ENCODE measurements at places on chromosomes 7 and 10. TPM values are rescaled to one million over a fixed set of nuclear protein-coding genes. Genes with fewer than 3 reads are reported as not detected.

- DNase-seq, result no peak
- H3K36me3 ChIP-seq, result no peaks in the 10 kb centered on the region
- no peaks in the 10 kb centered on the region for H3K27me3 ChIP-seq
- no peak overlapping the region for H3K27ac ChIP-seq
Observed at GRCh38 chr7:112951070-112951469, 135.6 kb downstream of the GPR85 start.

GRCh38 chr10:49761789-49762565, at the start of gene OGDHL:
Gene OGDHL, minus strand, starts transcription at chr10:49762323. Its CDS starts 3,731 bp downstream, at chr10:49758592.
- H3K27ac ChIP-seq, result no peak within 1 kb of the TSS
- DNase-seq, result peak; percentile 73
- no peaks in the 10 kb centered on the region for H3K4me1 ChIP-seq
- H3K36me3 ChIP-seq, result peaks cover 7% of the 10 kb centered on the region
- H3K27me3 ChIP-seq, result peaks cover 68% of the 10 kb centered on the region
- peak within 1 kb of the TSS; percentile 72 for H3K4me3 ChIP-seq

- H3K4me3 ChIP-seq, result no peak overlapping the region
- no peaks in the 10 kb centered on the region for H3K4me1 ChIP-seq
- H3K36me3 ChIP-seq, result no peaks in the 10 kb centered on the region
- no peak overlapping the region for H3K27ac ChIP-seq
- no peaks in the 10 kb centered on the region for H3K27me3 ChIP-seq
- no peak for DNase-seq
Observed at GRCh38 chr10:129330211-129330610, 136.8 kb upstream of the MGMT start.

Gene MGAM2
- total RNA-seq, result 124 TPM

DNA sequence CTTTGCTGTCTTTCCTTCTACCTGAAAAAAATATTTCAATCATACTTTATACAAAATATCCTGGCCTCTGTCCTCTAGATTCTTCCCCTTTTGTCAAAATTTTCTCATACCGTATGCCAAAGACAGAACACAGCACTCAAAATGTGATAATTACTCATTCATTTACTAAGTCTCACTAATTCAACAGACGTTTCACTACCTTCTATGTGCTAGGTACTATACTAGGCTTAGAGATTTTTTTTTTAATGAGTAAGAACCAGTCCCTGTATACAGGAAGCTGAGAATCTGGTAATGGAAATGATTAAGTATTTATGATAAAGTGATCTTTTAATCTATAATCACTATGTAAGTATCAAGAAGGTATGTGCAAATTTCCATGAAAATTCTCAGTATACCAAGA, 128.0 kb downstream of the ELAPOR2 start:
- no peak for DNase-seq
- H3K4me1 ChIP-seq, result no peaks in the 10 kb centered on the region
- H3K27me3 ChIP-seq, result peaks cover 12% of the 10 kb centered on the region
- H3K4me3 ChIP-seq, result no peak overlapping the region

GRCh38 chr7:3094701-3095445, 51.2 kb upstream of the CARD11 start:
- no peaks in the 10 kb centered on the region for H3K27me3 ChIP-seq
- H3K4me3 ChIP-seq, result no peak overlapping the region

GRCh38 chr7:82745117-82745516, 301.5 kb upstream of the CACNA2D1 start:
- DNase-seq, result no peak
- H3K27ac ChIP-seq, result no peak overlapping the region
- H3K36me3 ChIP-seq, result no peaks in the 10 kb centered on the region
- H3K4me3 ChIP-seq, result no peak overlapping the region

DNA sequence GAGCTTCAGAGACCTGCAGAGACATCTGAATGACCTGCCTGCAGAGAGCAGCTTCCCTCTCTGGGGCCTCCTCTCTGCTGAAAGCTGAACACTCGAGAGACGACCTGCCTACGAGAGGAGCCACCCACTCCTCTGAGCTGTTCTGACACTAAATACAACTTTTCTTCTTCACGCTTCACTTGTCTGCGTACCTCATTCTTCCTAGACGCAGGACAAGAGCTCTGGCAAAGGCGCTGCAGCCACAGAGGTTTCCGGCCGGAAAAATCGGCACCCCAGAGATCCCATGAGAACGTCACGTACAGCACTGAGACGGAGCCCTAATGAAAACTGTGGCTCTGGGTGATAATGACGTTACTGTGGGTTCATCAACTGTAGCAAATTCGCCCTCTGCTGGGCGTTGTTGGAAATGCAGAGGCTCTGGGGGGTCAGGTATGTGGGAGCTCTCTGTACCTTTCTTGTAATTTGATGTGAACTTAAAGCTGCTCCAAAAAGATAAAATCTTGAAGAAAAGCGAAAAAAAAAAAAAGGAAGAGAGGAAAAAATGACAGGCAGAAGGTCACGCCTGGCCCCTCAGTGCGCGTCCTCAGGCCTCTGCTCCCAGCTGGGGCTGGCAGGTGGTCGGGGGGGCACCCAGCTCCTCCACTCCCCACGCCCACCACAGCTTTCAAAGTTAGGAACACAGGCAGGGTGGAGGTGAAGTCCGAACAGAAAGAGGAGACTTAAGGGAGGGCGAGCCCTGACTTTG, 120.7 kb downstream of the DYNC2I1 start:
- no peak overlapping the region for H3K27ac ChIP-seq
- no peaks in the 10 kb centered on the region for H3K27me3 ChIP-seq
- peaks cover 6% of the 10 kb centered on the region for H3K36me3 ChIP-seq
- peaks cover 8% of the 10 kb centered on the region for H3K4me1 ChIP-seq

Gene TRIM50
- not detected for total RNA-seq

Gene PNLIP
- total RNA-seq, result not detected

GRCh38 chr10:114603948-114604347, 54.1 kb downstream of the ABLIM1 start:
- no peak overlapping the region for H3K27ac ChIP-seq
- no peaks in the 10 kb centered on the region for H3K27me3 ChIP-seq
- H3K36me3 ChIP-seq, result no peaks in the 10 kb centered on the region
- peaks cover 32% of the 10 kb centered on the region for H3K4me1 ChIP-seq

GRCh38 chr10:61964059-61964709, 62.7 kb downstream of the ARID5B start:
- no peaks in the 10 kb centered on the region for H3K27me3 ChIP-seq
- H3K4me3 ChIP-seq, result no peak overlapping the region
- no peaks in the 10 kb centered on the region for H3K36me3 ChIP-seq

- no peak overlapping the region for H3K4me3 ChIP-seq
- peaks cover 10% of the 10 kb centered on the region for H3K4me1 ChIP-seq
- no peak for DNase-seq
Observed at GRCh38 chr7:34886856-34887255, 150.4 kb downstream of the DPY19L1 start.

GRCh38 chr7:89927762-89928161, 226.5 kb upstream of the STEAP1 start:
- H3K4me3 ChIP-seq, result no peak overlapping the region
- H3K27me3 ChIP-seq, result no peaks in the 10 kb centered on the region
- H3K36me3 ChIP-seq, result no peaks in the 10 kb centered on the region
- no peaks in the 10 kb centered on the region for H3K4me1 ChIP-seq

Gene NOS3
- 1.1 TPM for total RNA-seq

DNA sequence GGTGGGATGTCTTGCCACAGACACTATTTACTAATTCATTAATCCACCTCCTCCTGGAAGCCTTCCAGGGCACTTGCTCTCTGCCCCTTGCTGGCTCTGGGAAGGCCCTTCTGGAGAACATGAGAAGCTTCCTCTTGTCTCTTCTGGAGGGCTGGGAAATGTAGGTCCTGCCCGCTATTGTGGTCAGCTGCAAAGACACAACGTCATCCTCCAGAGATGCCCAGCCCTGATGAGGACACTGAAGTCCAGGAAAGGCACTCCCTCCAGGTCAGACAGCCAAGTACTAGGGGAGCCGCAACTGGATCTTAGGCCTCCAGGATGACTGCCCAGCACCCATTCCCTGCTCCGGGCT, 9.6 kb upstream of the TACR2 start:
- no peak for DNase-seq
- H3K36me3 ChIP-seq, result peaks cover 9% of the 10 kb centered on the region
- no peaks in the 10 kb centered on the region for H3K27me3 ChIP-seq
- H3K4me1 ChIP-seq, result peaks cover 50% of the 10 kb centered on the region
- no peak overlapping the region for H3K4me3 ChIP-seq

- no peaks in the 10 kb centered on the region for H3K27me3 ChIP-seq
- H3K27ac ChIP-seq, result no peak overlapping the region
- no peaks in the 10 kb centered on the region for H3K4me1 ChIP-seq
- no peak overlapping the region for H3K4me3 ChIP-seq
- no peaks in the 10 kb centered on the region for H3K36me3 ChIP-seq
- no peak for DNase-seq
Observed at GRCh38 chr7:10720042-10720441, 253.6 kb upstream of the PHF14 start.

Gene UPK3B
- 6.0 TPM for total RNA-seq

Gene AFAP1L2
- total RNA-seq, result 1.1 TPM

Gene ASAH2
- 3.3 TPM for total RNA-seq

DNA sequence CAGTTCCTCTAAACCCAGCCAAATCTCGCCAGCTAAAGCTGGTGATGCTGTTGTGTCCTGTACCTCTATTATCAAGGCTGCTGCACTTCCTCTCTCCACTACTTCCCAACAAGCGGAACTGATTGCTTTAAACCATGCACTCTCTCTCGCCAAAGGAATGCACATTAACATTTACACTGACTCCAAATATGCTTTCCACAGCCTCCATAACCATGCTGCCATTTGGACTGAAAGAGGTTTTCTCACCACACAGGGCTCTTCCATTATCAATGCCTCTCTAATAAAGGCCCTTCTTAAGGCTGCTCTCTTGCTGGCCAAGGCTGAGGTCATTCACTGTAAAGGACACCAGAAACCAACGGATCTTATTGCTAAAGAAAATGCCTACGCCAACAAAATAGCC, 11.4 kb upstream of the LRRC61 start:
- DNase-seq, result no peak
- H3K4me3 ChIP-seq, result no peak overlapping the region
- no peaks in the 10 kb centered on the region for H3K27me3 ChIP-seq
- H3K27ac ChIP-seq, result no peak overlapping the region

GRCh38 chr10:104031631-104032030, 54.0 kb downstream of the COL17A1 start:
- peaks cover 13% of the 10 kb centered on the region for H3K36me3 ChIP-seq
- H3K4me3 ChIP-seq, result no peak overlapping the region
- no peaks in the 10 kb centered on the region for H3K27me3 ChIP-seq
- no peaks in the 10 kb centered on the region for H3K4me1 ChIP-seq

- no peak overlapping the region for H3K27ac ChIP-seq
- H3K4me3 ChIP-seq, result no peak overlapping the region
- H3K36me3 ChIP-seq, result peaks cover 14% of the 10 kb centered on the region
- peak; percentile 59 for DNase-seq
- H3K27me3 ChIP-seq, result no peaks in the 10 kb centered on the region
- no peaks in the 10 kb centered on the region for H3K4me1 ChIP-seq
Observed at GRCh38 chr7:8217200-8218068, 44.5 kb downstream of the ICA1 start.

DNA sequence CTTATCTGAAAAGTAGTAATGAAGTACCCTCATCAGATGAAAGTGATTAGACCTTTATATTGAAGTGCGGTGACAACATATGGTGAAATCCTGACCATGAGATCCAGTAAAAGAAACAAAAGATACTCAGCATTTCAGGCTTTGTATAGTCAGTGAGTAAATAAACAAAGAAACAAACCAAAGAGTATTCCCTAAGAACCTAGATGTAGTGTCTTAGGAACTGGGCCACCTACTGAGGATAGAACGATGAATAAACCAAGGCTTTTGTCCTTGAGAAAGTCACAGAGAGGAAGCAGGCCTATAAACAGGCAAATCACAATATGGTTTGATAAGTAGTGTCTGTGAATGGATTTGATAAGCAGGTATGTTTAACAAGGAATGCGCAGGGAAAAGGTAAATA, 46.2 kb downstream of the ZNF277 start:
- H3K4me3 ChIP-seq, result no peak overlapping the region
- H3K27me3 ChIP-seq, result no peaks in the 10 kb centered on the region
- no peaks in the 10 kb centered on the region for H3K4me1 ChIP-seq
- no peak for DNase-seq
- no peaks in the 10 kb centered on the region for H3K36me3 ChIP-seq

Gene CCL24
- total RNA-seq, result 0.68 TPM

DNA sequence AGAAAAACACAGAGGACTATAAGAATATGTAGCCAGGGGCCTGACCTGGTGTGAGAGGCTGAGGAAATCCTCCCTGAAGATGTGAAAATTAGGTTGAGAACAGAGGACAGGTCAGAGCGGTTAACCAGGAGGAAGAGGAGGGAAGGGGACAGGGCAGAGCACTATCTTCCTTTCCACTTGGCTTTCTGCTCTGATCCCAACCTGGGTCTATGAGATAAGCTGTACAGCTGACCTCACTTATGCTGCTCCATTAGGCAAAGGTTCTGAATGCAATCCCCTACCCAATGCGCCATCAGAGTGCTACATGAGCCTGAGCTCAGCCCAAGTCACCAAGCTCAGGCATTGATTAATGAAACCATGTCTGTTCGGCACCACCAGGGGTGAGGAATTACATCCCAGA, 10.5 kb downstream of the LIPA start:
- H3K4me1 ChIP-seq, result no peaks in the 10 kb centered on the region
- no peak overlapping the region for H3K27ac ChIP-seq
- no peak for DNase-seq
- H3K4me3 ChIP-seq, result no peak overlapping the region
- H3K27me3 ChIP-seq, result no peaks in the 10 kb centered on the region

Gene ITGA8
- total RNA-seq, result not detected

DNA sequence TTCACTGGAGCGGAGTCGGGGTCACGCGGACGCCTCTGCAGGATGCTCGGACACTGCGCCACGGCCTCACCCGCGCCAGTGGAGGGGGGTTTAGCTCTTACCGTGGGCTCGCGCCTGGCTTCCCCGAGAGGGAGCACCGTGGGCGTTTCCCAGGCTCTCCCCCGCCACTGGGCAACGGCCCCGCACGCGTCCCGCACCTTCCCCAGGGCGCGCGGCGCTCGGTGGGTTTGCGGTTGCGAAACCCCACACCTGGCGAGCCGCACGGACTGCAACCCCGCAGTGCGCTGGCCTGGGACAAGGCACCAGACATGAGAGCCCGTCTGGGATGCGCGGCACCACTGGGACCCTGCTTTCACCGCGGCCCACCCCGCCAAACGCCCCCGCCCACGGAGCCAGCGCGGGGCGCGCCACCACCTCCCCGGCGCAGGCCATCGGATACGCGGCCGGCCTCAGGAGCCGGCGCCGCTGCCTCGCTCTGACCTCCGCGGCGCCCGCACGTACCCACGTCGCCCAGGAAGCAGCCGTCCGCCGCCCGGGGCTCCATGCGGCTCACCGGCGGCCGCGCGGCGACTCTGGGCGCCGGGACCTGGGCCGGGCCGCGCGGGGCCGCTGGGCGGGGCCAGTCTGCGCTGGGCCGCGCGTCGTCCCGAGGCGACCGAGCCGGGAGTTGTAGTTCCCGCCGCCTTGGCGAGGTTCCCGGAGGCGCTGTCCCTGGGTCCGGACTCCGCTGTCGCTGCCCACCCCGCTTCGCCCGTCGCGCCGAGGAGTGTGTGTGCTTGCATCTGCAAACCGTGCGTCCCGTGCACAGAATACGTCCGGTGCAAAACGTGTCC, at the start of gene ASB13:
ASB13 (minus strand) TSS at position 588 of the 833 bp plus-strand sequence; CDS start at position 544, 44 bp downstream.
- peaks cover 21% of the 10 kb centered on the region for H3K36me3 ChIP-seq
- DNase-seq, result peak; percentile 81
- peaks cover 11% of the 10 kb centered on the region for H3K4me1 ChIP-seq
- H3K27ac ChIP-seq, result no peak within 1 kb of the TSS
- H3K27me3 ChIP-seq, result no peaks in the 10 kb centered on the region

Gene ASB15
- not detected for total RNA-seq

- DNase-seq, result no peak
- H3K36me3 ChIP-seq, result no peaks in the 10 kb centered on the region
- no peak overlapping the region for H3K27ac ChIP-seq
- H3K4me3 ChIP-seq, result no peak overlapping the region
- H3K4me1 ChIP-seq, result no peaks in the 10 kb centered on the region
Observed at GRCh38 chr10:72981882-72982529, 27.4 kb upstream of the PLA2G12B start.

Data from Calu3 (cell line).